ENCODE measurements at places on chromosomes 3 and 15.

DNA sequence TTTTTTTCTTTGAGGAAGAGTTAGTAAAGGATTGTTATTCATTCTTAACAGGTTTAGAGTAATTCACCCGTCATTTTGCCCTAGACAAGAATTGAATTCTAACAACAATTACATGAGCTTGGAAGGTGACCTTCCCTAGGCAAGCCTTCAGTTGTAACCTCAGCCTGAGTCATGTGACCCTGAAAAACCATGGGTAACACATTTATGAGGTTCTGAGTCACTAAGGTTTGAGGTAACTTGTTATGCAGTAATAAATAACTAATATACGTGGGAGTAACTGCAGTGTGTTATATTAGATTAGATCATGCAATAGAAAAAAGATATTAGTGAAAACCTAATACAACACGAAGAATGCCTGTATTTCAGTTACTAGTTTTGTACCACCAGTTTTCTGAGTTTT lies 237.6 kb upstream of the NDN start:
- DNase-seq = no peak

DNA sequence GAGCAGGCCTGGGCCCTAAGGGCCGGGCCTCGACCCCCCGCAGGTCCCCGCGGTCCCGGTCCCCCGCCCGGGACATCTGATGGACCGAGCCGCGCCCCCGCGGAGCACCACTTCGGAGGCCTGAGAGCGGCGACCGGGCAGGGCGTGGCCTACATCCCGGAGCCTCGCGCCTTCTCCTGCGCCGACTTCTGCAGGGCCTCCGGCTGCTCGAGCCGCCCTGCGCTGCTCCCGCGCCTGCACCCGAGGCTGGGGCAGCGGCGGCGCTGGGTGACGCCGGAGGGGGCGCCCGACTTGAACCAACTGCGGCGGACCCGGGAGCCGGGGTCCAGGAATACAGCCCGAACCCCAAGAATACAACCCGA lies 14.9 kb upstream of the GP9 start:
- DNase-seq = peak; percentile 27

DNA sequence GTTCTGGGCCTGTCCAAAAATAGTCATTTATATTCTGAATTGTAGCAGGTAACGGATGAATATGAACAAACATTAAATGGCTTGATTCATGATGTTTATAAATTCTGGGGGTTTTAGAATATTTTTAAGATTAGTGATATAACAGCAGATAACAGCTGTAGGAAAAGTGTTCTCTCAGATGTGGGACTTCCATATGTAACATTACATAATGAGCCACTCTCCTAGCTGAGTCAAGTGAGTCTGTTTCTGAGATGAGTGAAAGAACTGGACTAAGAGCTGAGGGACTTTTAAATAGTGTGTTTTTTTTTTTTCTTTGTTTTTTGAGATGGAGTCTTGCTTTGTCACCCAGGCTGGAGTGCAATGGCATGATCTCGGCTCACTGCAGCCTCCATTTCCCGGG lies 13.9 kb downstream of the YEATS2 start:
- DNase-seq = no peak

DNA sequence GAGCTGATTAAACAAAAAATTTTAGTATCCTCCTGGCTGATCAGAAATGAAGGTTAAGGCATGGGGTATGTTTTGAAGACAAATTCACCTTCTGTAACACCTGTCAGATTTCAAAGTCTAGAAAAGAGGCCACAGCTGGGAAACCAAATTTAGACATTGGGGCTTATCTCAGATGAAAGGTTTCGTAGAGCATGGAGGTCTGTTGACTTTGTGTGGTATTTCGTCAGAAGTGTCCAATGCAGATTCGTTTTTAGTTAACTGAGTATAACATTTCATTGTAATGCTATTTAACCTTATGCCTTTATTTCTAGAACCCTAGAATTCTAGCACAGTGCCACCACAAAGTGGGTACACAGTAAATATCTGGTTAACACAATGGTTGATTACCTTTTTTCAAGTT lies 61.7 kb downstream of the FNDC3B start:
- DNase-seq = no peak

DNA sequence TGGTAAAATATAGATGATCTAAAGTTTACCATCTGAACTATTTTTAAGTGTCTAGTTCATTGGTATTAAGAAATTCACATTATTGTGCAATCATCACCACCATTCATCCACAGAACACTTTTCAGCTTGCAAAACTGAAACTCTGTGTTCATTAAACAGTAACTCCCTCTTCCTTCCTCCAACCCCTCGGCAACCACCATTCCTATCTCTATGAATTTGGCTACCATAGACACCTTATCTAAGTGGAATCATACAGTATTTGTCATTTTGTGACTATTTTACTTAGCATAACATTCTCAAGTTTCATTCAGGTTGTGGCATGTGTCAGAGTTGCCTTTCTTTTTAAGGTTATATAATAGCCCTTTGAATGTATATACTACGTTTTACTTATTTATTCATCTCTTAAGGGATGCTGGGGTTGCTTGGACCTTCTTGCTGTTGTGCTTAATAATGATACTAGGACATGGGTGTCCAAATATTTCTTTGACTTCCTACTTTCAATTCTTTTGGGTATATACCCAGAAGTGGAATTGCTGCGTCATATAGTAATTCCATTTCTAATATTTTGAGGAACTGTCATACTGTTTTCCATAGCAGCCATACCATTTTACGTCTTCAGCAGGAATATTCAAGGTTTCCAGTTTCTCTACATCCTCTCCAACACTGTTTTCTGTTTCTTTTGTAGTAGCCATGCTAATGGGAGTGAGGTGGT lies 20.9 kb downstream of the KAT2B start:
- no peak for DNase-seq

- DNase-seq = no peak
Observed at GRCh38 chr15:39413558-39413957, 167.3 kb upstream of the THBS1 start.

DNA sequence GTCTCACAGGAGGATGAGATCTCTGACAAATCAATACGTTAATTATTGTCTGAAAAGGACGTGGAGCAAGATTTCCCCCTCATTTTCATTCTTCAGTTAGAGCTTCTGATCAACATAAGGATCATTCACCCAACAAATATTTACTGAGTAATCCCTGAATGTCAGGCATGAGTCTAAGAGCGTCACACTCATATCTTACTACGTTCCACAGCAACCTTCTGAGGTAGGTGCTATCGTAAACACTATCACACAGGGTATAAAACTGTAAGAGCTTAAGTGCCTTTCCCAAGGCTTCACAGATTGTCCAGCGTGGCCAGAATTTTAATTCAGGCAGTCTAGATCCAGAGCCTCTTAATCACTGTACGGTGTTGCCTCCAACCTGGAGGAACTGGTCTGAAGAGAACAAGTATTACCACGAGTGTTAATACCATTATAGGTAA lies 10.6 kb upstream of the TM4SF1 start:
- DNase-seq = no peak

GRCh38 chr3:51581524-51581923 lies 43.0 kb downstream of the RAD54L2 start:
- DNase-seq = no peak

DNA sequence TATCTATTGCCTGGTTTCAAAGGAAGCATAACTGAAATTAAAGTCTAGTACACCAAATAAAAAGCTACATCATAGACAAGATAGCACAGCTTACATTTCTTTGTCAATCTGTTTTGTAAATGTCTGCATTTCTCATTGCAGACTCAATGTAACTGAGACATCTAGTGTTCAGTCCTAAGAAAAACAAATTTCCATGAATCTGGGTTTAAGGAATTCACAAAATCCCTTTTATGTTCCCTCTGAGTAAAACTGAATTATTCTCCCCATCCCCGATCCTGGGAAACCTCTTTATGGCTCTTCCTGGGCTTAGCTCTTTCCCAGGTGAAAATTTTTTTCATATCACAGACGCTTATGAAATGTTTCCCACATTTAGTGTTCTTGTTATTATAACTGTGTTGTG lies 21.6 kb upstream of the RASA2 start:
- DNase-seq = no peak

DNA sequence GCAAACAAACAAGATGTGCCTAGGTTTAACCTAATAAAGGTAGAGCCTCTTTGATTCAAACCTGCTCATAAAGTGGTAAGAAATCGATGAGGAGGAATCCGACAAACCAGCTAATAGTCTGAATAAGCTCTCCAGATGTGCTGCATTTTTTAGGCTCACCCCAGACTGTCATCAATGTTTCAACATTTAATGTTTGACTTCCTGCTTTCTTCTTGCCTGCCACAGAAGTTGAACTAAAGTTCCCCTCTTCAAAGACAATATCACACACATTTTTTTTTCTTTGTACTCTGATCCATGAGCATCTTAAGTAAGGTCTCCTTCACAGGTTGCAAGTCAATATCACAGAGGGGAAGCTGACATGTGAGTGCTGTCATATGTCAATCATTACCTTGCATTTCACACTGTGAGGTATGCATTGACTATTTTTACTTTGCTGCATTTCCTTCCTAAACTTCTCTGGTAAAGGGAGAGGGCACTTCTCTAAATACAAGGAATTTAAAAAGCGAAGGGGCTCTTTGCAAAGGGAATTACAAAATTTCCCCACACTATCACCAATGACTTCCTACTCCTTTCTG lies 172.3 kb upstream of the MCTP2 start:
- no peak for DNase-seq

DNA sequence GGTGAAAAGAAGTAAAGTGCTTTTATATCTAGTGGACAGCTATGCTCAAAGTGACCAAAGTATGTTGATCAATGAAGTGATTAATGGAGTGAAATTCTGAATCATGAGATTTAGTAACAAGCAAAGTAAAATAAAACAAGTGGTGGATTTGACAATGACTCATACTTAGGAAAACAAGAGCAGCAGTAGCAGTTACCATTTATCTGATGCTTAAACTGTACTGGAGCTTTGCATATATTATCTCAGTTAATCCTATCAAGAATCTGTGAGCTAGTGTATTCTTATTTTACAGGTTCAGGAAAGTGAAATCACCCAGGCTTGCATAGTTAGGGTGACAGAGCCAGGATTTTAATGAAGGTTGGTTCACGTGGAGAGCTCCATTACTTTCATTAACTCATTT lies 50.6 kb upstream of the SPATA16 start:
- no peak for DNase-seq

Measured in stimulated activated CD4-positive, alpha-beta T cell treated with anti-CD3 and anti-CD28 coated beads, Interleukin-12 subunit alpha, Interleukin-12 subunit beta, amount 100 ng/mL, for 48 hours (primary cell).